ENCODE measurements at places on chromosomes 5 and 9. TPM values are rescaled to one million over a fixed set of nuclear protein-coding genes. Genes with fewer than 3 reads are reported as not detected.

The S1PR3 gene
- 36.4 TPM for total RNA-seq

The RORB gene
- total RNA-seq, result 6.5 TPM

The FAM221B gene
- not detected for total RNA-seq

The PCDHGB4 gene
- 5.2 TPM for total RNA-seq

The FBP2 gene
- not detected for total RNA-seq

The RASEF gene
- total RNA-seq, result 30.3 TPM

The PGGT1B gene
- total RNA-seq, result 44.0 TPM

The OR1J2 gene
- not detected for total RNA-seq

The GRIN3A gene
- not detected for total RNA-seq

The ACOT12 gene
- 0.75 TPM for total RNA-seq

The EQTN gene
- total RNA-seq, result 0.32 TPM

The ZNF474 gene
- total RNA-seq, result 0.29 TPM
